ENCODE measurements at places on chromosomes 1 and 21.

DNA sequence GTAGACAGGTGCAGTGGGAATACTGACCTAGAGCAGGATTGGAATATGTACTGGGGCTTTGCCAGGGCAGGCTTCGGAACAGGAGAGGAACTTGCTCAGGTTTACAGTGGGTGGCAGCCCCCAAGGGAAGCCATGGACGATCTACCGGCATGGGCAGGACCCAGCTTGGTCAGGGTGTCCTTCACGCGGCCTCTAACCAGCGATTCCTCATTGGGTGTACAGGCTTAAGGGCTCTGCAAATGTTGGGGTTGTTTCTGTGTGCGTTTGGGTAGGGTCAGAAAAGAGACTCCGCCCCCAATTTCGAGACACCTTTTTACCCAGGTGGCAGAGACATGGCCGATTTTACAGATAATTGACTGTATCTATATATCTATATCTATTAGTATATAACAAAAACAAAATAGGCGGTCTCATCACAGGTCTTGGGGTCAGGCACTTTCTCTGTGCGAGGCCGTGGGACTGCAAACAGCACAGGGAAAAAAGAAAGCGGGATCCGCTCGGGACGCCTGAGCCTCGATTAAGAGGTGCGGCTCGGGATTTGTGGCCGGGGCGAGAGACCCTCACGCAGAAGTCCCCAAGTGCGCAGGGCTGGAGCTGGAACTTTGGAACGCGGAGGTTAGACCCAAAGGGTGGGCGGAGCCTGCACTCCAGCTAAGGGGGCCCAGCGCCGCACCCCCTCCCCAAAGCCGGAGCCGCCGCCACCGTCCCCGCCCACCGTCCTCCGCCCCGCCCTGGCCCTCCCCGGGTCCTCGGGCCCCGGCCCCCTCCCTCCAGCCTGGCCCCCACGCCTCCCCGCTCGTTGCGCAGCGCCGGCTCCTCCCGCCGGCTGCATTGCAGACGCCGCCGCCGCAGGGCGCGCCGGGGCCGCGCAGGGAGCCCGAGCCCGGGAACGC, 67.5 kb upstream of the VAMP3 start:
- no peak for DNase-seq

- DNase-seq = peak; percentile 66
Measured at GRCh38 chr1:245154429-245155271, at the start of gene KIF26B. TSS of gene KIF26B (plus strand) at chr1:245154985. CDS start at chr1:245155425, 440 bp downstream.

GRCh38 chr1:221437171-221437570, 304.7 kb downstream of the DUSP10 start:
- no peak for DNase-seq

GRCh38 chr1:116062201-116062600, 49.0 kb upstream of the MAB21L3 start:
- DNase-seq = no peak

GRCh38 chr1:41175546-41175945, 66.6 kb downstream of the SCMH1 start:
- DNase-seq = peak; percentile 4

- DNase-seq = no peak
Measured at GRCh38 chr1:114181356-114181755, 27.7 kb upstream of the SYT6 start.

DNA sequence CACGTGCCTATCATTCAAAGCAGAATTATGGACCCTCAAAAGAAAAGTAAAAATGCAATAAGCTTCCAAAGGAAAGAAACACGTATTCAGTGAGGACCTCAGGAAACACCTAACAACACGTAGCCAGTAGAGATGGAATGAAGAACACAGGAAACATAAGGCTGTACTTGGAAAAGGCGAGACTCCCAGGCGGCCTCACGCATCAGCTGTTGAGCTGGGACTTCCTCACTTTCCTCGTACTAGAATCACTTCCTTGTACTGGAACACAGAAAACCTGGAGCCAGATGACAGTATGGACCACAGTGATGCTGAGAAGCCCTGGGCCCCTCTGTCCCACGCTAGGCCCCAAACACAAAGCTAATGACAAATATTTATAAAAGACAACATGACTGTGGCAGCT, 94.4 kb upstream of the BACE2 start:
- no peak for DNase-seq

GRCh38 chr21:38255571-38256117, 1.1 kb upstream of the KCNJ15 start:
- no peak for DNase-seq

GRCh38 chr1:31669786-31670592, 25.3 kb upstream of the PEF1 start:
- DNase-seq = peak; percentile 97

GRCh38 chr1:64378826-64379225, 91.1 kb upstream of the CACHD1 start:
- no peak for DNase-seq

GRCh38 chr1:85314726-85315125, 38.3 kb upstream of the BCL10 start:
- no peak for DNase-seq

- no peak for DNase-seq
Measured at GRCh38 chr1:110243146-110243545, 33.0 kb downstream of the KCNC4 start.

- DNase-seq = no peak
Measured at GRCh38 chr1:22089787-22090186, 37.3 kb downstream of the CDC42 start.

GRCh38 chr1:106910798-106911197, 145.7 kb upstream of the PRMT6 start:
- peak; percentile 40 for DNase-seq

- no peak for DNase-seq
Measured at GRCh38 chr1:165899461-165899941, 72.1 kb downstream of the UCK2 start.

- DNase-seq = no peak
Measured at GRCh38 chr1:245791410-245792312, 636.9 kb downstream of the KIF26B start.

GRCh38 chr1:235454021-235454420, 50.2 kb downstream of the B3GALNT2 start:
- no peak for DNase-seq

GRCh38 chr21:35015435-35016024, 33.6 kb downstream of the RUNX1 start:
- DNase-seq = no peak

- DNase-seq = peak; percentile 97
Measured at GRCh38 chr1:198220428-198220827, 63.6 kb downstream of the NEK7 start.

DNA sequence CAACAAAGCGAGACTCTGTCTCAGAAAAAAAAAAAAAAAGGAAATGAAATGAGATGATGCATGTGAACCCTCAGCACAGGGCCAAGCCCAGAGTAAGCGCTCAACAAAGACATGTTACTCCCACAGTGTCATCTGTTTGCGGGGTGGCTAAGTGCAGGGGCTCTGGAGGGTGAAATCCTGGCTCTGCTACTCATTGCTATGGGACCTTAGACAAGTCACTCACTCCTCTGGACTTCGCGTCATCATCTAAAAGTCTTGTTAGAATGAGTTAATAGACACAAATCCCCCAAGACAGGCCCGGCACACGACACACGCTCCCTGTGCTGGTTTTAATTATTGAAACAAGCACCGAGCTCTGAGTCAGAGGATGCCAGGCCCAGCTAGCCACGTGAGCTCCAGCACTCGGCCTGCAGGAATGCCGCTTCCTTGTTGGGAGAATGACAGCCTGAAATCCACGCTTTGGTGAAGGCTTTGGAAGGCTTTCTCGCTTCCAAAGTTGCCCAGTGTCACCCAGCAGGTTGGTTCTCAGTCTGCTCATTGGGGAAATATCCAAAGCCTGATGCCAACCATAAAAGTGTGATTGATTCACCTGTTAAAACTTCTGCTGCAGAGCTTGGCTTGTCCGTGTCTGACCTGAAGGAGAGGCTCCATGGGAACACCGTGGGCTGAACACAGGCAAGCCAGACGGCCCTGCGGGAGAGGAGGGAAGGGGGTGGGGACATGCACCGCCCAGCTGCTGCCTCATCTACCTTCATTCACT, 36.7 kb upstream of the TARDBP start:
- peak; percentile 77 for DNase-seq

DNA sequence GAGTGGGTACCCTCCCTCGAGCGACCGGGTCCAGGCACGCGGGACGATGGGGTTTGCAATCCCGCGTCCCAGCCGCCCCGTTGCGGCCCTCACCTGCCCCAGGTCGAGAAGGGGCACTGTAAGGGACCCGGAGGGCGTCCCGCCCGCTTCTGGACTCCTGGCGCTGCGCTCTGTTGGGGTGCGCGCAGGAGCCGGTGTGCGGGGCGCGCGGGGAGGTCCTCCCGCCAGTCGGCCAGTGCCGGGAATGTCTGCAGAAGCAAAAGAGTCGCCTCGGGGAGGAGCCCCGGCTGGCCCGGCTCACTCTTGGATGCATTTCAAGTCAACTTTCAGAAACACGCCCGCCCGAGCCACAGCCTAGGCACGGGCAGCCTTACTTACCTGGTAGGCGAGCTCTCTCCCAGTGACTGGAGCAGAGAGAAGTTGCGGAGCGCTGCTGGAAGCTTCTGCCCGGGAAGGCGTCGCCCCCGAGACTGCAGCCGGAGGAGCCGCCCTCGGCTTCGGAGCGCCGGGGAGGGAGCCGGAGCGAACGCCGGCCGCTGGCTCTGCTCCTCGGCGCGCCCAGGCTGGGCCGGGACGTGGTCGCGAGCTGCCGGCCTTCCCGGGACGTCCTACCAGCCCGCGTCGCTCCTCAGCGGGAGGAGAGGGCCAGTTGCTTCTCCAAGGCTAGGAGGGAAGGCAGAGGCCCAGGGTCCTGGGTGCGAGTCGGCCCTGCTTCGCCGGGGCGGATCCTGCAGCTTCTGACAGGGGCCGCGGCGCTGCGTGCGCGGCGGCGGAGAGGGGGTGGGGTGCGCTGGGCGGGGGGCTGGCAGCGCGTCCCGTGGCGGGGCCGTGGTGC, at the start of gene LMX1A:
TSS of gene LMX1A (minus strand) at position 739 of the 835 bp plus-strand sequence. CDS start 1,156 bp downstream, outside the sequence.
- no peak for DNase-seq

- DNase-seq = no peak
Measured at GRCh38 chr1:167638064-167638463, 8.0 kb downstream of the RCSD1 start.

DNA sequence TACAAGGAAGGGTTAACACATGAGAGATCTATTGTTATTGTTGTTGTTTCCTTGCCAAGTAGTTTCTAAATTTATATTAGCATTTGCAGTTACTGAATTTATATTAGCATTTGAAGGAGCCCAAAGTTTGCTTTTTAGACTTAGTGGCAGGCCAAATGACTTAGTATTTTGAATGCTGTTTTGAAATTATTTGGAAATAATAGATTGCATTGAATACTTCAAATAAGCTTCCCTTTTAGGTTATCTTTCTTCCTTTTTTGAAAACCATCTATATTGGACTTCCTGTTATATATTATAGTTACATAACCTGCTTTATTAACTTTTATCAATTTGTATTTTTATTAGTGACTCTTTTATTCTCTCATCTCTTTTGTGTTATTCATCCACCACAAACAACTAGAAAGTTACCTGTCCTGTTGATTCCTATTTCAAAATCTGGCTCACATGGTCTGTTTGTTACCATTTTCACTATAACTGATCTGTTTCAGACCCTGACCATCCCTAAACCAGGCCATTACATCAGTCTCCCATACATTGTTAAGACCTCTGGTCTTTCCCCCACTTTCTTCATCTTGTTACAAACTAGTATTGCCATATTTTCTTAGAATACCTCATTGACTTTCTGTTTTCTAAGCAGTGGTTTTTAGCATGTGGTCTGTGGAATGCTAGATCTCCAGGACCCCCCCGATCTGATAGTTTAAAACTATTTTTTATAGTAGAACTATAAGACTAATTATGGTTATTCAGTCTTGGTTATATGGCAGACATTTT, 185.2 kb downstream of the RASAL2 start:
- DNase-seq = no peak

Measured in MCF 10A (cell line).